Activated CD4-positive, alpha-beta T cell treated with anti-CD3 and anti-CD28 coated beads, Interleukin-2, amount 50 U/mL, for 4 hours (primary cell): ENCODE measurements at places on chromosomes 5 and 9.

- DNase-seq: no peak
These were observed 258.6 kb downstream of the FANCC start for GRCh38 chr9:95058795-95059386.

GRCh38 chr5:126395198-126395597, 28.0 kb upstream of the GRAMD2B start:
- no peak for DNase-seq

GRCh38 chr5:143554918-143555477, 151.5 kb upstream of the NR3C1 start:
- DNase-seq: no peak

- no peak for DNase-seq
These were observed 237.6 kb upstream of the CCNH start for GRCh38 chr5:87650284-87650683.

DNA sequence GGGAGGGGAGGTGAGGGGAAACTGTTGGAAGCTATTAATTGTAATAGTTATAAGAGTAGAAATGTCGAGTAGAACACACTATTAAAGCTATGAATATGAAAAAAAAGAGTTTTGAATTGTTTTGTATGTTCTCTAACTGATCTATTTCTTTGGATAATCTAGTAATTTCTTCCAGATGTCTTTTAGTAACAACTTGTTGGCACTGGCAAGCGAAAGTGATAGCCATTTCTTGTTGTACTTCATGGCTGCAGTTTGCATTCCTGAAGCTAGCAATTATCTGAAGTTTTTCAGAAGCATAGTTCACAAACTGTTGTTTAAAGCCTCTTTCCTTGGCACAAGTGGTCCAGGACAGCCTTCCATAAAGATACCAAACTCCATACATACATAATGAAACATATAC, 49.4 kb upstream of the SPATA31C2 start:
- no peak for DNase-seq

DNA sequence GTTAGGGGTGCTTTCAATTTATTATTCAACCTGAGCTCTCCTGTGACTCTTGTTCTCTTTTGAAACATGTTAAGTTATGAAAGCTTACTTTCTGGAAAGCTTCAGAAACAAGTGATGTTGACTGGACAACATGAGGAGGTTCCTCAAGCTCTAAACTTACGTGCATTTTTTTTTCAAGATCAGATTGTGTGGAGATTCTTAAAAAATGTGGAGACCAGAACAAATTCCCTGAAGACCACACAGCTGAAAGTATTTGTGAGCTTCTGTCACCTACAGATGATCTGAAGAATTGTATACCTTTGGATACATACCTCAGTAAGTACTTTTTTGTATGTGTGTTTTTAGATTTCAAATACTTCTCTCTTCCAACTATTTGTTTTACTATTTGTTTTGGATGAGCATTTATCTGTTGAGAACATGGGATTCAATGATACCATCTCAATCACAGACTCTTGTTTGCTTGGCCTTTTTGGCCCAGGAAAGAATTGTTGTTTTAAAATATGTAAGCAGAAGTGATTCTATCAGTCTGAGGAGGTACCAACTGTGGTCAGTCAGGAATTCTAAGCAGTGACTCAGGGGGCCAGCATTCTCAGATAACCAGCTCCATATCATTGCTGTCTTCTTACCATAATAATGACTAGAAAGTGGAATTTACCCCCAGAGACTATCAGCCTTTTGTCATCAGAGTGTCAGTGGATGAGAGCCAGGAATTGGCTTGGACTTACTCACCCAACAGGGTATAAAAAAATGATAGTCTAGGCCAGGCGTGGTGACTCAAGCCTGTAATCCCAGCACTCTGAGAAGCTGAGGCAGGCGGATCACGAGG, 34.4 kb upstream of the GLIPR2 start:
- no peak for DNase-seq

- no peak for DNase-seq
These were observed at the start of gene GDNF for GRCh38 chr5:37839407-37840052. GDNF (minus strand) TSS chr5:37840041; CDS start chr5:37834796, 5,245 bp downstream.

GRCh38 chr5:123937230-123937629, 425.3 kb downstream of the CSNK1G3 start:
- DNase-seq: no peak

DNA sequence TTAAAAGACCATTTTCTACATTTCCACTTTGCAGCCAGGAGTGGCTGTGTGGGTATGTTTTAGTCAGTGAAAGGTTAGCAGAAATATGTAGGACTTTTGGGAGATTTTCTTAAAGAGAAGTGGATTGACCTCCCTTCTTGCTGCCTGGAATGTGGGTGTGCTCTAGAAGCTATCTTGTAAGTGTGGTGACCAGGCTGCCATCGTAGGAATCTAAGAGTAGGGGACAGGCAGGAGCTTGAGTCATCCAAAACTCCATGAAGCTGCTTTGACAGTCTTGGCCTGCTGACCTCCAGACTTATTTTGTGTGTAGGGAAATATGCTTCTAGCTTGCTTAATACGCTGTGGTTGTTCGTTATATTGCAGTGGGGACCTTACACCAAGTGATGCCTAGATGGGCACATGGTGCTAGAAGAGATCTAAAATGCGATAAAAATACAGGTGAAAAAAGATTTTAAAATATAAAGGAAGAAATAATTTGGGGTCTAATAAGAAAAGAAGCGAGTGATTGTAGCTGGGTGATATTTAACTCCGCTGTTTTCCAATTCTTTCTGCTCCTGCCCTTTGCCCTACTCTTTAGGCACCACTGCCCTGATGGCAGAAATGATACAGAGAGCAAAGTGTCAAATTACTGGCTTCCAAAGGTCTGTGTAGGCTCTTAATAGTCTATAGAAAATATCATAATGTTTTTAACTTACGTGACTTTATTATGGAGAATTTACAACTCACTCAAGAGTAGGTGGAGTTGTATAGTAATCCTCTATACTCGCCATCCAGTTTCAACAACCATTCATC, 298.2 kb upstream of the ZNF608 start:
- no peak for DNase-seq

DNA sequence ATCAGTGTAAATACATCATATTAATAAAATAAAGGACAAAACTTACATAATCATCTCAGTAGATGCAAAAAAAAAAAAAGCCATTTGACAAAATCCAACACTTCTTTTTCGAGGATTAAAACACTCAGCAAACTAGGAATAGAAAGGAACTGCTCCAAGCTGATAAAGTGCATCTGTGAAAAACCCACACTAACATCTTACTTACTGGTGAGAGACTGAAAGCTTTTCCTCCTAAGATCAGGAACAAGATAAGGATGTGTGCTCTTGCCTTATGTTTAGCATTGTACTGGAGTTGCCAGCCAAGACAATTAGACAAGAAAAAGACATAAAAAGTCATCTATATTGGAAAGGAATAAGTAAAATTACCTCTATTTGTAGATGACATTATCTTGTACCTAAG, 120.2 kb upstream of the SAP30L start:
- no peak for DNase-seq

- no peak for DNase-seq
These were observed 613.2 kb downstream of the ISL1 start for GRCh38 chr5:51996356-51996861.
